ENCODE measurements at places on chromosomes 2 and 18.

DNA sequence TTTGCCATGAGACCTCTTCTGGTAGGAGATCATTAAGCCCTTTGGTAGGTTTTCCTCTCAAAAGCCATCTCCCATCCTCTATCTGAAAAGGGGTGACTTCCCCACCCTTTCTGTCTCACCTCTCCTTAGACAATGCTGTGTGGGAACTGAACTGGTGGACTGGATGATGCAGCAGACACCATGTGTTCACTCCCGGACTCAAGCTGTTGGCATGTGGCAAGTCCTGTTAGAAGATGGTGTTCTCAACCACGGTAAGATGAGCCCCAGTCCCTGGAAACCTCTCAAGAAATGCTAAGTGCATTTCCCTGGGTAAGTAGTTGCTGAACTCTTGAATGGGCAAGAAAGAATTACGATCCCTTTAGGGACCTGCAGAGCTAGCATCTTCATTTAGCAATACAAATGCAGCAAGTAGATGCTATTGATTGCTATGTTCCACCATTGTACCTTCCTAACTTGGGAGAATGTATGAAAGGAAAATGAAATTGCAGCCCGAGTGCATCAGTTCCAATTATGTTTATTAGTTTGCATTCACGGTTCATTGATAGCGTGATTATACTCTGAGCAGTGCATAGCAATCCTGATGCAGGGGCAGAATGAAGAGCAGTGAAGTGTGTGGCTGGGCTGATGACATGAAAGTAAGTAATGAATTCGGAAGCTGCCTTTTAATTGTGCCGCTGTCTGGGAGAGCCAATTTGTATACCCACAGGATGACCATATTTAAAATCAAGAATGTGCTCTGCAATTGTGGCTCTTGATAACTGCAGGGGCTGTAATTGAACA lies 110.0 kb upstream of the MAP3K20 start:
- DNase-seq = no peak

GRCh38 chr2:172095905-172096625 lies 6.6 kb downstream of the DLX2 start:
- no peak for DNase-seq

DNA sequence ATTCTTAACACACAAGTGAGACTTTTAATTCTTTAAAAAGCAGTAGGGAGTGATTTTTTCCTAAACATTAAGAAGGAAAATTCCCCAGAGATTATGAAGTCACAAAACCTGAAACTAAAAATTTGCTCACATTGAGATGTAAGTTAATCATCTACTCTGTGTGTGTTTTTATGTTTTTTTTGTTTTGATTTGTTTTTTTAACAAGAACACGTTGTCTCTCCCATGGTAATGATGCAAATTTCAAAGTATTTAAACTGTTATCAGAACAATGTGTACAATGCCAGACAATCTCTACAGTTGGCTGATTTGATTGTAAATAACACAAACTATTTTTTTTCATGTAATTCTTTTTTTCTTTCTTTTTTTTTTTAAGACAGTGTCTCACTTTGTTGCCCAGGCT lies 71.5 kb downstream of the COLEC12 start:
- no peak for DNase-seq

DNA sequence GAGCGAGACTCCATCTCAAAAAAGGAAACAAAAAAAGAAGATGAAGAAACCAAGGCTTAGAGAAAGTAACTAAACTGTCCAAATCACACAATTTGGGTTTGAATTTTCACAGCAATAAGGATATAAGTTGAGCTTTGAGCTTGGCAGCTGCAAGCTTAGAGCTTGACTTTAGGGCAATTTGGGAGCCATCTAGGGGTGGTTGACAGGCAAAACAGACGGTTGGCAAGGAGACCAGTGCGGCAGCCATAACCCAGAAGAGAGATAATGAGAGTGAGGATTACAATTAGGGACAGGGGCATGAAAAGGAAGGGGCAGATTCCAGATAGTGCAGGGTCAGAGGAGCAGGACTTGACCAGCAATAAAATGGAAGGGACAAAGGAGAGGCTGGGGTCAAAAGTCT lies 382.2 kb upstream of the HNRNPA3 start:
- DNase-seq = peak; percentile 11

- DNase-seq = no peak
Measured at GRCh38 chr2:236083934-236084333, 84.3 kb downstream of the GBX2 start.

GRCh38 chr18:39380186-39380725 lies 1814.7 kb upstream of the CELF4 start:
- DNase-seq = no peak

GRCh38 chr18:43869451-43870008 lies 592.2 kb upstream of the SYT4 start:
- no peak for DNase-seq

DNA sequence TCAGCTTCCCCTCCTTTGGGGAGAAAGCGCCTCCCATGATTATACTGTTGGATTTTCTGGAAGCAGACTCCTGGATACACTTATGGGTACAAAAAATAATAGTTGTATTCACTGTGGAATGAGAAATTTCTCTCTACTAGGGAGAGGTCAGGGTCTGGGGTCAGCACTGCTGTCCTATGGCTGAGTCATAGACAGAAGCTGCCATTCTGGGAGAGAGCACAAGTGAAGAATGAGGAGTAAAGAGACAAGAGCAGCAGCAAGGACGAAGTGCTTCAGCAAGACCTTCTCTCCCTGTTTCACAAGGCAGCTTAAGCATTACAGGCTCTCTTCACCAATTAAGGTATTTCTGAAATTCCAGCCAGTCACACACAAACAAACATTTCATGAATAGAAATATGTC lies 10.1 kb upstream of the UNC80 start:
- DNase-seq = no peak

DNA sequence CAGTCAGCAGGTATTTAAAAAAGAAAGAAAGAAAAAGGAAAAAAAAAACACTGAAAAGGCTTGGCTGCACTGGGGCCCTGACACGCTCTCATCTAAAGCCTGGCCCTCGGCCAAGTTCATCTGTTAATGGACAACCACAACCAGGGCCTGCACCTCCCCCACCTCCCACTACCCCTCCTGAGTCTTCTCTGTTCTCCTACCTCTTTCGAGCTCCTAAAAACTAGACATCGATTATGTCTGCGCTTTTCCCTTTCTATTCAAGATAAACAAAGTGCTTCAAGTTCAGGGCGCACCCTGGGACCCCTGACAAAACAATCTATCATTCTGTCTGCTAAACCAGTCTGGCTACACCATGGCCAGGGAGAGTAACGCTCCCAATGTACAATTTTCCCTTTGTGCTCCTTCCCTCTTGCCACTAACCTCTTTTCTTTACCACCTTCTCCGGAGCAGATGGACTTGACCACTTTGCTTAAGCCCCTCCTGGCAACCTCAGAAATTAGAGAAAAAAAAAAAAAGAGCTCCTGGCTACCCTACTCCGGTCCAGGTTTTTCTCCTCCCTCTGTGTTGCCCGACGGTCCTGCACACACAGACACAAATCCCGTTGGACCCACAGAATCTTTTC lies 22.7 kb downstream of the BCL11A start:
- DNase-seq = no peak

DNA sequence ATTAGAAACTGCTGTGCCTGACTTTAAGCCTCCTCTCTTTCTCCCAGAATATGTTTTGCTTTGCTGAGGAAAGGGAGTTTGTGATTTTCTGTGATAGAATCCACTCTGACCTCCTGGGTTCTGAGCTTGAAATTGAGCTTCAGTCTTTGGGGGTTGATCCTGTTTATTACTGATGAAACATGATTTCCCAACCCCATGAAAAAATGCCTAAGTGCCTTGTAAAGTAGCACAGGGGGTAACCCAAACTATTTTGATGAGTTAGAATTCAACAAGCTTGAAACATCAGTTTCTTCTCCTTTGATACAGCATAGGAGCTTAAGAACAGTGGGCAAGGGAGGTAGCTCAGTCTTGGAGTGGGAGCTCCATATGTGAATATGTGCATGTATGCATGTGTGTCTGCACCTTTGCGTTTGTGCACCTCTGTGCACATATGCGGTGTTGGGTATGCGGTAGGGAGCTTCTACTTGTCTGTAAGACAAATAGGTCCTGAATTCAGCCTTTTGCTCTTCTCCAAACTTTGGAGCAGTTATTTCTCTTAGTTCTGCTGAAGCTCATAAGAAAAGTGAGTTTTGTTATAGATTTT lies 364.6 kb downstream of the OSR1 start:
- DNase-seq = no peak

DNA sequence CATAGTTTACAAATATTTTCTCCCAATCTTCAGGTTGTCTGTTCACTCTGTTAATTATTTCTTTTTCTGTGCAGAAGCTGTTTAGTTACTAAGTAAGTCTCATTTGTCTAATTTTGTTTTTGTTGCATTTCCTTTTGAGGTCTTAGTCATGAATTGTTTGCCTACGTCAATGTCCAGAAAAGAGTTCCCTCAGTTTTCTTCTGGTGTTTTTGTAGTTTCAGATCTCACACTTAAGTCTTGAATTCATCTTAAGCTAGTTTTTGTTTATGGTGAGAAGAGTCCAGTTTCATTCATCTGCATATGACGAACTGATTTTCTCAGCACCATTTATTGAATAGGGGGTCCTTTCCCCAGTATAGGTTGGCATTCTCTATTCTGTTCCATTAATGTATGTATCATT lies 1252.2 kb upstream of the TMEFF2 start:
- no peak for DNase-seq

DNA sequence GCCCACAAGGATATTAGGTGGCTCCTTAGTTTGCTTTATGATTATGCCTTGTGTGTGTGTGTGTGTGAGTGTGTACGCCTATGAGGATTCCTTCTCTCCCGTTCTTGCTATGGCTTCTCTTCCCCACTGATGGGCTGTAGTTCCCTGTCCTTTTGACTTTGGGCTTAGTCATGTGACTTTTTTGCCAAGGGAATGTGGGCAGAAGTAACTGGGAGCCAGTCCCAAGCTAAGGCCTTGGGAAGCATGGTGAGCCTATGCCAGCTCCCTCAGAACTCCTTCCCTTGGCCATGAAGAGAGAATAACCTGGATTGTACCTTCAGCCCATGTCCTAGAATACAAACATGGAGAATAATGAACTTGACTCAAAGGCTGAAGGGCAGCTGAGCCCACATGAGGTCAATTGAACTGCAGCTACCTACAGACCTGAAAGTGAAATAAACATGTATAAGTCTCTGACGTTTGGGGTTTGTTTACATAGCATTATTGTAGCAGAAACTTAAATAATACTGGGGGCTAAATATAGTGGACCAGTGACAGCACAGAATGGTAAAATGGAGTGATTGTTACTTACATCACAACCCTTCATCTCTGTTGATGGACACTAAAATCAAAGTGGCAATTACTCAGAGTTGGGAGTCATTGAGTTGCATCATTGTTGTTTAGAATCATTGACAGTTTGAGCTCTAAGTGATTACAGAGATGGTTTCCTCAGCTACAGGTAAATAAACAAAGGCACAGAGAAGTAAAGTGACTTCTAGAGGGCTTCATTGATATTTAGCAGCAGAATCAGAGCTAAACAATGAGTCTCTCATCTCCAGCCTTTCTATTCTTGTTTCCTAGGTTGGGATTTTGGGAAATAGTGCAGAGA lies 15.3 kb upstream of the IL36G start:
- DNase-seq = no peak

- no peak for DNase-seq
Measured at GRCh38 chr2:129438501-129439057, 540.9 kb upstream of the RAB6C start.

GRCh38 chr2:239836021-239836765 lies 188.9 kb downstream of the NDUFA10 start:
- DNase-seq = no peak

DNA sequence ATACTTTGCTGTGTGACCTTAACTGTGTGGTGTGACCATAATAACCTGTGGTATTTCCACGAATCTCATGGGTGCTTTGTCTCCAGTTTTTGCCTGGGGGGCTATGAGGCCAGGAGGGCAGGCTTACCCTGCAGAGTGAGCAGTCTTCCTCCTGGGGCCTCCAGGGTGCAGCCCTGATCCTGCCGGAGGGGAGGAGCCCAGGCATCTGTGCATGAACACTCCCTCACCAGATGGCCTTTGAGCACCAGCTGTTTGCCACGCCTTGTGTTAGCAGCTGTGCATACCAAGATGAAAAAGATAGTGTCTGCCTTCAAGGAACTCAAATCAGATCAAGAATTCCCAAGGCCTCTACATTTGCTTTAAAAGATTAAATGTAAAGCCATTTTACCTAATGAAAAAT lies 75.0 kb upstream of the RBM44 start:
- no peak for DNase-seq

DNA sequence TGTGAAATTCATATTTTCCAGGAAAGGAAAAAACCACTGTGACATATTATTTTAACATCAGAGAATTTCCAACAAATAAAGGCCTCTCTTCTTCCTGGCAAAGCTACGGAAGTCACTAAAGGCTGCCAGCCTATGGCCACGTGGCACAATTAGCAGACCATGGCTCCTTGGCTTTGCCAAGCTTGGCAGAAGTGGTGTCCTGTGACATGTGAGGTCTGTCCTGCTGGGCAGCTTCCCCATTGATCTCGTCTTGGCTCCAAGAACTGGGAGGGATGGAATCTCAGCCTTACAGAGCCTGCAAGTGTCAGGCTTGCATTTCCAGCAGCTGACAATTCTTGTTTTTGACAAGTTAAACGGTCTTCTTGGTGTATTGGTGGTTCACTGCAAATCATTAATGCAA lies 226.9 kb upstream of the THSD7B start:
- no peak for DNase-seq

- no peak for DNase-seq
Measured at GRCh38 chr2:99461828-99462483, 27.9 kb downstream of the REV1 start.

DNA sequence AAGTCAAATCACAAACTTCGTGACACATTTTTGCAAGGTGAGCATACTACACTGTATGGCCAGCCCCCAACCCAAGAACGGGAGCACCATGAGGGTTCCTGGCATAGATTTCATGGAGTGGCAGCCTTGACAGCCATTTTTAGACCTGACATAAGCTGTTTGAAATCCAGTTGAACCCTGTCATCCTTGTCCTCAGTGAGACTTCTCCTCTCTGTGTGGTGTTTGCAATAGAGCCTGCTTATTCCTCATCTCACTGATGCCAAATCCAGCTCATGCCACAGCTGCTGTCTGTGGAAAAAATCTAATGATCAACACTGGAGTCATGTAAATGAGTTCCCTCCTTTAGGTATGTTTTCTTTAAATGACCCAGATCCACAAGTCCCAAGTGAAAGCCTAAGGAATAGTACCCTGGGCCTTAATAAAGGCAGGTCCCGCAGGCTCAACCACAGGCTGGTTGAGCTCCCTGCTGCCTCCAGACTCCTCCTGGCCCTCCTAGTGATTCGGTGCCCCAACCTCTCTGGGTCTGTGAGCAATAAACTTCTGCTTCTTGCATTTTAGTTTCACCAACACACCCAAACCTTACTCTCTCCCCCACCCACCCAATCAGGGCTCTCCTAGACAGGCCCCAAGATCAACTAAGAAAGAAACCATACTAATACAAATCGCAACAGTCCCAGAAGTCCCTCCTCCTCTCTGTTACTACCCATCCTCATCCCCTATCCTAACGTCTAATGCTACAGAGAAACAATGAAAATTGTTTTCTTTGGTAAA lies 8.4 kb upstream of the CREG2 start:
- DNase-seq = peak; percentile 32

GRCh38 chr2:45470531-45470930 lies 140.5 kb downstream of the SRBD1 start:
- DNase-seq = no peak
